CD4-positive, alpha-beta T cell treated with Interleukin-4 for 1 hour (primary cell): ENCODE measurements at places on chromosomes 11 and 22.

- no peak for DNase-seq
These were observed 40.0 kb downstream of the BTG4 start for GRCh38 chr11:111472228-111472627.

DNA sequence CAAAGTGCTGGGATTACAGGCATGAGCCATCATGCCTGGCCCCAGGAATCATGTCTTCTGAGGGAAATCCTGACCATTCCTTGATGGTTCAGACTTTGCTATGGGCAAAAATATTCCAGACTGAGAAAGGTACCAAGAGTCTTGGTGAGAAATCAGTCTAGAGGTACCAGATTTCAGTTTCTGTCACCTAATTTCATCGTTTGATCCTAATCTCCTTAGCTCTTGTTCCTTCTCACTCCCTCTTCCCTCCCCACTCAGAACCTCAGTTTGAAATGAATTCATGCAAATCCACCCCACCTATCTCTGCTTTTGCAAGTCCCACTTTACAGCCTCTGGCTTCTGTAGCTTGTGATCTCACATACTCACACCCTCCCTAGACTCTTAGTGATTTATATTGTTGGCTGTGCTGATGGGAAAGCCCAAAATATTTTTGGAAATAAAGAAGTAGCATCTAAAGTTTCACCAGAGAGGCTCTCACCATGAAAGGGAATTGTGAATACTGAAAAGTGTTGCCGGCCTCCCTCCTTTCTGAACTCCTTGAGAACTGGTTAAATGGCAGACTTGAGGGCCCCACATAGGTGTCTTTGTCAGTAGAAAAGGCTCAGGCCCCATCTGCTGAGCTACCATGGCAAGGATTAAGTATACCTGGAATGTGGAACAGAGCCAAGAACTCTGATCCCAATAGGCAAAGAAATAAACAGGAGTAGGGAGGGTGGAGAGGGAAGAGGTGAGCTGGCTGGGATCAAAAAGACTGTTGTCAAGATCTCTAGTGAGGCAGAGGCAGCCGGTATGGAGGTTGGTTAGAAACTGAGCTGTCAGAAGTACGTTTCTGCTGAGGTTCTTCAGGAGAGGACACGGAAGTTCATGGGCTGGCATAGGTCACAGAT lies 190.5 kb upstream of the MTMR2 start:
- no peak for DNase-seq

GRCh38 chr11:36777311-36777710 lies 179.3 kb upstream of the RAG2 start:
- DNase-seq = no peak

DNA sequence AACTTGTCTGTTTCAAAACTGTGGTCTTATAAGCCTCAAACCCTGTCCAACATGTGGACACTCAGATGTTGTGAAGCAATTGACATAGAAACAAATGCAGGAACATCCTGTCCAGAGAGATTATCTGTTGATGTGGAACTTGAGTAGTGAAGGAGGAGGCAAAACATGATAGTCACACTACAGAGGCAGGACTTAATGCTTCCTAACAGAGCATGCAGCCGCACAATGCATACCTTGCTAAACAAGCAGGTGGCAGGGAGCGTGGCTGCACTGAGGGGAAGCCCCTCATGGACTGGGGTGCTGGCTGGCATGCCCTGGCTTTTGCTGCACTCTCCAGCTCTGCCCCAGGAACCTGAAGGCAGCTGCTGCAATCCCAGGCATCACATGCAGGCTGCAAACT lies 5.3 kb downstream of the C22orf39 start:
- no peak for DNase-seq

- no peak for DNase-seq
These were observed 17.9 kb downstream of the SEC14L3 start for GRCh38 chr22:30453731-30454510.

GRCh38 chr11:106159836-106160235 lies 82.4 kb downstream of the AASDHPPT start:
- no peak for DNase-seq

- DNase-seq = no peak
These were observed 44.0 kb downstream of the DHCR7 start for GRCh38 chr11:71404209-71404608.
